Endodermal cell (in vitro differentiated cells): ENCODE measurements at places on chromosomes 5 and 9. TPM values are rescaled to one million over a fixed set of nuclear protein-coding genes. Genes with fewer than 3 reads are reported as not detected.

- DNase-seq: no peak
Observed at GRCh38 chr5:19988457-19988856, 457 bp upstream of the CDH18 start.

- peak; percentile 51 for DNase-seq
Observed at GRCh38 chr9:129493002-129493705, 127.7 kb downstream of the C9orf50 start.

Gene TPPP
- 0.70 and 0.77 TPM in 2 replicates for total RNA-seq

DNA sequence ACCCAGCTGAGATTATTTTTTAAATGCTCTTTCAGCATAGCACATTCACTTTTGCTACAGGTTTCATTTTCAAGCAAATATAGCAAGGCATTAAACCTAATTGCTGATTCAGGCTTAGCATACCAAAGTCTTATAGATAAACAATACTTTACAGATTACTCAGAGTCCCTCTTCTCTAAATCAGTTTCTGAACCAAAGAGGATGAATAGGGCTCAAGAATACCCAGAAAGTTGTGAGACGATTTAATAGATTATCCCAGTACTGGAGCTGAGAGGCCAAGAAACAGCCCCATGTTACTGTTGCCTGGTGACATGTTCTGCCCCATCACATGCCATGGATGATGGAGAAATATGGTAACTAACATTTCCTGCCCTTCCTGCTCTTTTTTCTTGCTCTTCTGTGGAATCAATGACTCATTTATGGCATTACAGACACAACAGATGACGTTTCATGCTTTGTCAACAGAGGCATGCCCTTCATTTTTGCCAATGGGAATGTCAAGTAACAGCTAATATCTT lies 18.1 kb upstream of the SSBP2 start:
- DNase-seq: no peak

Gene EPB41L4B
- total RNA-seq: 4.6 to 6.6 TPM (median 5.8 TPM) in 3 replicates

GRCh38 chr9:69452110-69452782 lies 127.2 kb downstream of the ENTREP1 start:
- DNase-seq: peak; percentile 42

Gene TEX48
- not detected in 3 replicates for total RNA-seq

Gene STC2
- total RNA-seq: 4.8 and 7.5 TPM in 2 replicates

Gene MSMP
- 0.66 to 0.74 TPM in 2 of 3 replicates, not detected in the other for total RNA-seq

DNA sequence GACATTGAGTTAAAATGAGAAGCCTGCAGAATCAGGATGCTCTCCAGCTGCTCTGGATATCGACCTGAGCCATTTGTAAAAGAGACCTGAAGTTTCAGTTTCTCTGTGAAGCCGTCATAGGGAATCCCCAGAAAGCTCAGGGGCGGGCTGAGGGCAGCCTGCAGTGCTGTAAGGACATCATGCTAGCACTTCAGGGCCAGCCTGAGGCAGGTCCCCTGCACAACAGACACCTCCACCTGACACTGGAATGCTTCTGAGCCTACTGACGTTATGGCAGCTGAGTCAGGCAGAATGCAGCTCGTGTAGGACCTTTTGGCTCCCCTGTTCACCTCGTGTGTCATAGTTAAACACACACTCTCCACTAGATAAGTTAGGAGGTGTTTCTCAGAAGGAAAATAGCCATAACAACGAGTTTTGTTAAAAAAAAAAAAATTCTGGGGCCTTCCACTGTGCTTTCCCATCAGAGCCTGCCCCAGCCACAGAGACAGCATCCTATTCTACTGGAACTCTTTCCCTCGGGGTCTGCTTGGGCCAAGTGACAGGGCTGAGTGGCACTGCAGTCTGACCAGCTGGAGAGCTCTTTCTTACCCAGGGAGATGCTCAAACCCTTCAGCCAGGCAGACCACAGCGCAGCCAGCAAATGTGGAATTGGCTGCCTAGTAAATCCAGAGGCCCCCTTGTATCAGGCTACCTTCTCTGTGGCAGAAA lies 354.9 kb downstream of the DIRAS2 start:
- DNase-seq: peak; percentile 60

GRCh38 chr5:64497386-64497785 lies 8.4 kb upstream of the RGS7BP start:
- no peak for DNase-seq

Gene REEP2
- total RNA-seq: 26.6 to 28.1 TPM (median 26.9 TPM) in 3 replicates

- DNase-seq: no peak
Observed at GRCh38 chr5:134077926-134078580, 36.4 kb upstream of the TCF7 start.

DNA sequence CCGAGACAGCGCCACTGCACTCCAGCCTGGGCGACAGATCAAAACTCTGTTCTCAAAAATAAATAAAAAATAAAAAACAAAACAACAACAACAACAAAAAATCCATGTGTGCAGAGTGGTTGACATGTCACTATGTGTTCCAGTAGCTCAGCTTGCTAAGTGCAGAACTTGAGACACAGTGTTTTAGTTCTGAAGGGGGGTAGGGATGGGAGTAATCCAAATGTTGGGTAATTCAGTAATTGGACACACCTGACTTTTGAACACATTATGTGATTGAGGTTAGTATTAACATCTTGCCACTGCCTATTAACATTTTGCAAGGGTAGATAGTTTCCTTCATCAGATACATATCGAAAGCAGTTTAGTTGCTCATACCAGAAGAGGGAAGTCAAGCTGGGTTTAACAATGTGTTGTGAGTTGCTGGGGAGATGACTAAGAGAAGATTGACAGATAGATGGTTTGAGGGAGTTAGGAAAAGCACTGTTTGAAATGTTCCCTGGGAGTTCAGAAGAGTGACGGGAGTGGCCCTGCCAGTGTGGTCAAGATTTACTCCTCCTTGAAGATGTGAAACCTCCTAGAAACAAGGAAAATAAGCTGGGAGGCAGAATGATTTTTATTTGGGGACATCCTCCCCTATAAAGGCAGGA lies 928 bp downstream of the HACD4 start:
- DNase-seq: peak; percentile 68

GRCh38 chr9:113851873-113852272 lies 24.2 kb upstream of the ZNF618 start:
- no peak for DNase-seq

Gene FOXD4L6
- not detected in 2 replicates for total RNA-seq
